Retina (tissue), 1 donor: ENCODE measurements at places on chromosomes 4 and X.

GRCh38 chr4:183255487-183255886 is 64.6 kb downstream of the CLDN22 start:
- DNase-seq: no peak

GRCh38 chr4:39442998-39443397 is 15.7 kb downstream of the RPL9 start:
- DNase-seq: no peak

GRCh38 chr4:81573840-81574239 is 102.1 kb upstream of the RASGEF1B start:
- no peak for DNase-seq

GRCh38 chr4:172042714-172043114 is 229.5 kb downstream of the GALNTL6 start:
- no peak for DNase-seq

DNA sequence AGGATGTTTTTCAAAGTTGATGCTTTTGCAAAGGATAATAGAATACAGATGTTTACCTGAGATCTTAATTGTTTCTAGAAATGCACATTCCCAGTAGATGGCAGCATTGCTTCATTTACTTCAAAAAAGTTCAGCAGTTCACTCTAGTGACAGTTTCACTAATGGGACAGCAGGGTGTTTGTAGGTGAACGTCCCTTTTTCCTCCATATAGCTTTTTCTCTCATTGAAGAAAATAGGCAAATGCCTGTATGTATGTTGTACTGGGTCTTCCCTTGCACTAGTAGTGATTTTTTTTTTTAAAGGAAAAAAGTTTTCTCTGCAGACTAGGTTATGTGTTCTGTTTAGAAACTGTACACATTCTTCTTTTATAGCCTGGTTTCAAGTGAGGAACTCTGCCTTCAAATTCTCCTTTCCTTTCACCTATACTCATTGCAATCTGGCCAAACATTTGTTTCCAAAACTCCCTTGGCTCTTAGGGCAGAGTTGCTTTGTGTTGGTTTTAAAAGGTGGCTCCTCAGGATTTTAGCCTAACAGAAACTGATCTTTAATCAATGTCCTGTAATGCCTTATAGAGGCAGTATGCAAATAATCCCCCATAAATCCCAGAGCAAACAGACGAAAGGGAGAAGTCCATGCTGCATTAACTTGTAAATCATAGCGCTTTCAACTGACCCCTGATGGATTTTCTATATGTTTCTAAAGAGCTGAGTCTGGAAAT is 86.3 kb downstream of the EGF start:
- peak; percentile 41 for DNase-seq

DNA sequence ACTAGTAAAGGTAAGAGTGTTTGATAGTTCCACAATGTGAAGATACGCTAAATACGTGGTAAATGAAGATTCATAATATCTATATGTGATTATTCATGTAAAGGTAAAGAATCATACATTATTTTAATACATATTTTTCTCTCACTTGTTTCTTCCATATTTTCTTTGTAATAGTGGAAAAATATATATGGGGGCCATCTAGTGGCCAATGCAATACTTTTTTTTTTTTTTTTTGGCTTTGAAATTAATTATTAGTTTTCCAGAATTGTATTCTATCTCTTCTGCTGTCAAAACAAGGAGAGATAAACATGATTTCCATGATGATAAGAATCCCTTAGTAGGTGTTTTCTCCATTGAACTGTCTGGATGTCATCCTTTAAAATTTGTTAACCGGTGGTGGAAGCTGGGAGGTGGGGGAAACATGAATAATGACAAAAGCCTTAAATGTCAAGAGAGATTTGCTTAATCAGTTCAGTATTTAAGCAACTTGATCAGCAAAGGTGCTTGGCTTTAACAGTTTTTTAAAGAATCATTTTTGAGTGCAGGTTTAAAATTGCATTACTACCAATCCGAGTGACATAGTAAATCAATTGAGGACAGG is 508.7 kb upstream of the HTR2C start:
- DNase-seq: no peak

DNA sequence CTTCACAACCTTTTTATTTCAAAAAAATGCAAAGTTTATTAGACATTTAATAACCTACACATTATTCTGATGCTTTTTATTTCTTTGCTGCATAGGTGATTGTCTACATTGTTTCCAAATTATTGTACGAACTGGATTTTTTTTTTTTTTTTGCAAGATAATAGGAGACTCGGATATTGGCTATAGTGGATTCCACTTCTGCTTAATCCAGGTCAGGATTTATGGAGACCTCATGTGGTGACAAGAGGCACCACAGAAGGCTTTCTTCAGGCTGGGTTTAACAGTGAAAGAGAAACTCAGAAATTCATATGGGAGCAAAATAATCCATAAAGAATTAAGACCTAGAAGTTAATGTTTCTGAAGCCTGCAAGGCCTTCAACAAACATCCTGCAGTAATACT is 2.4 kb upstream of the SLIT2 start:
- no peak for DNase-seq

DNA sequence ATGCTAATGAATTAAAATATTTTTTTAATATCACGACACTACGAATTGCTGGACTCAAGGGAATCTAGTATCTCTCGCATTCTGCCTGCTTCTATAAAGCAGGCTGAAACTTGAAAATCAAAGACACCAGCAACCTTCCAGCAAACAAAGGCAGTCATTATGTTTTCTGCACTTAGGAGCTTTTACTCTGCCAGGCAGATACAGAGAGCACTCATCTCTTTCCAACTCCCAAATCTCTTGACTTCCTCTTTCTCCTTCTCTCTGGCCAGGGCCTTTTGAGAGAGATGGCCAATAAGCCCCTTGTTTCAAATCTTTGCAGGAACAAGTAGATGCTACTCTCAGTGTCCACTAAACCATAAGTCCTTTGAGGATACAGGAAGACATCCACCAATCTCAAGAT is 95.2 kb upstream of the KLF3 start:
- no peak for DNase-seq

DNA sequence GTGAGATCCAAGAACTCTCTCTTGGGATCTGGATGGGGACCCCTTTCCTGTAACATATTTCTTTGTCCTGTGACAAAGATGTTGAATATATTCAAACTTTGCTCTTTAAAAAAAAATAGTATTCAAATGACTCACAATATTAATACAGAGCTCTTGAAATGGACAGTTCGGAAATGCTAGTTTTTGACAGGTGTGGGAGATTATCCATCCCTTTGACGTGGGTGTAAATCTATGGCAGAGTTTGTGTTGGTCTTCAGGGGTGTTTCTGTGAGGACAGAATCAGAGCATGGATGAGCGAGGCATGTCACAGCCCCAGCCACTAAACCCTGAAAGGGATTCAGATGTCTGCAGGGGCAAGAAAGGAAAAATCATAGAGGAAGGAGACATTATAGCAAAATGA is 25.8 kb downstream of the TENM3 start:
- no peak for DNase-seq

DNA sequence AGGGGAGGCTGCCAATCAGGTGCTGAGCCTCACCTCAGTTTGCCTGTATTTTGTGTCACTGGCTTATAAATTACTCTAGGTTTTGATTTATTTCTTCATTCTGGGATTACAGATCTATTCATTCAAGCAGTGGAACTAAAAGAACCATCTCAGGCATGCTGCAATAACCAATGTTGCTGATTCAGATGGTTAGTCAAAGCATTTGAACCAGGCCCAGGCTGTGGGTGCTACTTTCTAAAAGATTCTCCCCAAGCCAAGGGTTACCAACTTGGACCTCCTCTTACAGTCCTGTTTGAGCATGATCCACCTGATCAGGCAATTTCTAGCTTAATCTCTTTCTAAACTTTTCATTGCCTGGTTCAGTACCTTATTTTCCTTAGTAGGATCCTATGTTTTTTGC is 67.2 kb downstream of the TMEM131L start:
- DNase-seq: no peak

DNA sequence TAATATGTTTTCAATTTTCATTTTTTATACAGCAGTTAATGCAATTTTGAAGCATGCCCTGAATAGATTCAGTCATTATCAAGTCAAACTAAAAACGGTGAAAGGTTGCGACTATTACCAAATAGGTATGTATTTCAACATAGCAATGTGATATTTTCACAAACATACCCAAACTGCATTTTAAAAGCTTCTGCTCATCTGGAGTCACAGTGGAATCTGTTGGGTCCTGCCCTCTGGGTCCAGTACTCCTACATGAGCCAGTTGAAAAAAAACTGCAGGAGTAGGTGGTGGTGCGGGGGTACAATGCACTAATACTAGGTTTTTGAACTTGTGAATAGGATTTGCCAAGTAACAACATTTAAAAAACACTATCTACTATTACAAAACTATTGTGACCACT is 938 bp downstream of the GPR34 start:
- no peak for DNase-seq

GRCh38 chr4:8761824-8762205 is 109.8 kb downstream of the HMX1 start:
- DNase-seq: no peak

GRCh38 chrX:133346026-133346425 is 69.3 kb downstream of the GPC4 start:
- DNase-seq: no peak

DNA sequence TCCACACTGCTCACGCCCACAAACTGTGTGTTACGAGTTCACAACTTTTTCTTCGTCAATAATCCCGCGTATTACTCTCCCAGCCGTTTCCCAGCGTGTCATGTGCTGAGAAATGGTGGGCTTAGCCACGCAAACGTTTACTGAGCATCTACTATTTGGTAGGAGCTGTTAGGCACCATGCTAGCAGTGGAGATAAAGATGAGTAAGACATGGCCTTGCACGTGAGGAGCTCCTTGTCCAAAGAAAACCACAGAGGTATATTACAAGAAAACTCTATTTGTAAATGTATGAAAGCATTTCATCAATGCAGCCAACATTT is 821 bp upstream of the TMEM128 start:
- DNase-seq: no peak

- DNase-seq: no peak
These were observed 11.6 kb upstream of the ASMTL start for GRCh38 chrX:1464041-1464970.

DNA sequence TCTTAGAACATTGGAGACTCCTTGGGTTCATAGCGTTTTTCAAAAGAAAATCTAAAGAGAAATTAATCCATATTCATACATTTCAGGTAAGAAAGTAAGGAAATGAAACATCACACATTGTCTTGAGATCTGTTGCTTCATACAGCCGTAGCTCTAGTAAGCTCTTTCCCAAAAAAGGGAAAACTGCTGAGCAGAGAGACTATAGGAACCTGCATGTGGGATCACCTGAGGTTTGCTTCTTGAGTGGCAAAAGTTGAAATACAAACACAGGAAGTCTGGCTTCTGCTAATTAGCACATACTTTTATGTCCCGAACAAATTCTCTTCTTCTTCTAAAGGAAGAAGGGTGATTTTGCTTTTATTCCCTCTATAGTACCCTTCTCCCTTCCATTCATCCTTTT is 57.7 kb downstream of the MRPL1 start:
- DNase-seq: no peak

DNA sequence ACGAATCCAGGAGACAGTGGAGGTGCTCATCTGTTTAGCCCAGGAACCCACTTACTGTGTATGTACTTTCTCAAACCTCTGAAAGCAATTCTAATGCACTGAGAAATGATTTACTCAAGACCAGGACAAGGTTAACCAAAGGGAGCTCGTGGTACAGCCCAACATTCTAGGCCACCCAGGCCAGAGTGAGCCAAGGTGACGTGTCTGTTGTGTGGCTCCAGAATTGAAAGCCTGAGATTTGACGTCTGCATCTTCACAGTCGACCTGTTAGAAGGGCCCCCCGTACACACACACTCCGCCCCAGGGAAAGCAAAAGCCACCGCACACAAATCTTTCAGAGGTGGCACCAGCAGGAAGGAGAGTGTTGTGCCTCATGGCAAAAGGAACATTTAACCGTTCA is 2.3 kb downstream of the MAP3K15 start:
- no peak for DNase-seq

DNA sequence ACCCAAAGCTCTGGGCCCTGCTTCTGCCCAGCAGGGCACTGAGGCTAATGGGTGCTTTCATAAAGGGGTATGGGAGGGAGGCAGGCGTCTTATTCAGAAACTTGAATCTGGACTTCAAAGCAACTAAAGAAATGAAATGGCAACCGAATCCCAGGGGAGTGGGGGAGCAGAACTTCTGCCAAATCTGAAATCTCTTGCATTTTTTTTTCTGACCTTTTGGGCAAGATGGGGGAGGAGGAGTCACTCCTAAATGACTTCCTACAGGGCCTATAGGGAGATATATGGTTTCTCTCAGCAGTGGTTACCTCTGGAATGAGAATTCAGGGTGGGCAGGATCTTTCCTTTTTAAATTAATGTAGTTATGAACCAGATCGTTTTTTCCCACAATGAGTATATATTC is 30.6 kb upstream of the KIAA1210 start:
- no peak for DNase-seq

DNA sequence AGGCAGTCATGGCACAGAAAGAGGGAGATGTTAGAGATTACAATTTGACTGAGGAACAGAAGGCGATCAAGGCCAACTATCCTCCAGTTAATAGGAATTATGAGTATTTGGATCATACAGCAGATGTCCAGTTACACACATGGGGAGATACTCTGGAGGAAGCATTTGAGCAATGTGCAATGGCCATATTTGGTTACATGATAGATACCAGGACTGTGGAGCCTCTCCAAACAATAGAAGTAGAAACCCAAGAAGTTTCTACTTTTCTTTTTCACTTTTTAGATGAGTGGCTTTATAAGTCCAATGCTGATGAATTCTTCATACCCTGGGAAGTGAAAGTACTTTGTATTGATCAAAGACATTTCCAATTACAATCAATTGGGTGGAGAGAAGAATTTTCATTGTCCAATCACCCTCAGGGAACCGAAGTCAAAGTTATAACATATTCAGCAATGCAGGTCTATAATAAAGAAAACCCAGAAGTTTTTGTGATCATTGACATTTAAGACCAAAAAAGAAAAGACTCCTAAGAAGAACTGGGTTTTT is 139.1 kb downstream of the MAB21L2 start:
- no peak for DNase-seq

DNA sequence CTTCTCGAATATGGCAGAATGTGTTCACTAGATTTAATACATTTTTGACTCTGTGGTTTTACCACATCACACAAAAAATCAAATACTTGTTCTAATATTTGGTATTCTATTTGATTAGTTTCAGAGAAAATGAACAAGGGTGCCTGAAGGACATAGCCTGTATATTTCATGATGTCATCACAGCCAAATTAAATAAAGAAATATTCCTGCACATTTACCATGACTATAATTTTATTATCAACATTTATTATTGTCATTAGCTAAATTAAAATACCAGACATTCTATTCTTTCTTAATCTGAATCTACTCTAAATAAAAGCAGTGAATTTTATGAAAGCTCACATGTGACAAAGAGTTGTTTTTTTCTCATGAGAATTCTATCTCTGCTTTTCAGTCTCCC is 980.5 kb downstream of the PCDH18 start:
- no peak for DNase-seq
